ENCODE measurements at places on chromosomes 13 and 19. TPM values are rescaled to one million over a fixed set of nuclear protein-coding genes. Genes with fewer than 3 reads are reported as not detected.

DNA sequence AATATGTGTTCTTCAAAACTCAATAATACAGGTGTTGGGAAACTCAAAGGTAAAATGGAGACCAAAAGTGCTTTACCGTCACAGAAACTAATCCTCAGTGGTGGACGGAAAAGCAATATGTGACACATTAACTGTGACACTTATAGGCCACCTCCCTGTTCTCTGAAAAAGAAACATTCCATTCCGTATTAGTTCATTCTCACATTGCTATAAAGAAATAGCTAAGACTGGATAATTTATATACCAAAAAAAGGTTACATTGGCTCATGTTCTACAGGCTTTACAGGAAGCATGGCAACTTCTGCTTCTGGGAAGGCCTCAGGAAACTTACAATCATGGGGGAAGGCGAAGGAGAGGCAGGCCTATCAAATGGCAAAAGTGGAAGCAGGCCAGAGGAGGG, 435.3 kb upstream of the HTR2A start:
- H3K27me3 ChIP-seq, result no peaks in the 10 kb centered on the region
- no peaks in the 10 kb centered on the region for H3K4me1 ChIP-seq
- no peak for DNase-seq
- no peak overlapping the region for H3K4me3 ChIP-seq
- H3K27ac ChIP-seq, result no peak overlapping the region

DNA sequence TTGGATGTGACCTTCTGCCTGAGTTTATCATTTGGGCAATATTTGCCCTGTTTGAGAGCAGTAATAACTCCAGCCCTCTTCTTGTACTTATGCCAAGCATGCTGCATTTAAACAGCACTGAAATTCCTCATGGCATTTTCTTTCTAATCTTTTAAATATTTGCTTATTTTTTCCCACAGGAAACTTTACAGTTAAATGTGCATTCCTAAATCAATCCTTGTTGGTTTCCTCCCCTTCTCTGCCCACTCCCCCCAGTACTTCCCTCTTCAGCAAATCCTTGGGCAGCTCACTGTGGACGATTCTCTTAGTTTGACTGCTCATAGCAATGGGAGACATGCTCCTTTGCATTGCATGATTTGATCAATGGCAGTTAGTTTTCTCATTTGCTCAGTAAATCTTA, 68.7 kb downstream of the RAP2A start:
- H3K36me3 ChIP-seq, result no peaks in the 10 kb centered on the region
- H3K4me1 ChIP-seq, result no peaks in the 10 kb centered on the region
- no peak overlapping the region for H3K4me3 ChIP-seq
- no peak for DNase-seq
- peaks cover 4% of the 10 kb centered on the region for H3K27me3 ChIP-seq

The CPAMD8 gene
- total RNA-seq, result 0.27 TPM

The OR7A5 gene
- not detected for total RNA-seq

The MUC16 gene
- not detected for total RNA-seq

Measured in activated T-helper 2 cell treated with anti-CD3 and anti-CD28 coated beads, Interferon-gamma antibody, Interleukin-2, Interleukin-4, amounts not matched to agents 10 μg/mL and 5 μg/mL and 100 μg/mL, durations not matched to agents 14 hours and 24 hours and 36 hours (primary cell).